ENCODE measurements at places on chromosomes 1 and 21.

DNA sequence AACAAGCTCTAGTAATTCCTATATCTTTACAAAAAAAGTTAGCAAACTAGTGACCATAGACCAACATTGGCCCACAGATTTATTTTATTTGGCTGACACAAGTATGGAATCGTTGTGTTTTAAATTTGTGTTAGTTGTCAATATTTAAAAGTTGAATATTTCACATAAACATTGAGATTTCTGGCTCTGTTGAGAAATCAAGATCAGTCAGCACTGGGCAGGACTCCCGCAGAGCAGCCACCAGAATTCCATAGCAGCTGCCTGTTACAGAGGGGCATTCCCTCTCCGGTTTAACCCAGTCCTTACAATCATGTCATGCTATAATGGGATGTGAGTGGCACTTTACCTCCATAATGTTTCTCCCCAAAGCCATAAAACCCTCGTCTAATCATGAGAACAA lies 79.2 kb upstream of the NRIP1 start:
- DNase-seq, result no peak

- no peak for DNase-seq
Observed at GRCh38 chr1:84246213-84246612, 55.3 kb upstream of the SAMD13 start.

DNA sequence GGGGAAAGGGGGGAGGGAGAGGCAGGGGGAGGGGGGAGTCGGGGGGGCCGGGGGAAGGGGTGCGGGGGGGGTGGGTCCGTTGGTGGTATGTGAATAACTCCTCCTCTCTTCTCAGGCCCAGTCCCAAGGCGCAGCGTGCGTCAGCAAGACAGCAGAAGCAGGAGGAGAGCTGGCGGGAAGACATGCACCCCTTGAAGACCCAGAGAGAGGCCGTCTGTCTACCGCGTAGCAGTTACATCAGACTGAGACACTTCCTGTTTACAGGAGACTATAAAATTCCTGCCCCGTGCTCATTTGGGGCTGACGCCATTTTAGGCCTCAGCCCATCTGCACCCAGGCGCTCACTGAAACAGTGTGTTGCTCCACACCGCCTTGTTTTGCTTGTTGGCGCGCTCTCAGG lies 55.3 kb downstream of the SETD4 start:
- no peak for DNase-seq

DNA sequence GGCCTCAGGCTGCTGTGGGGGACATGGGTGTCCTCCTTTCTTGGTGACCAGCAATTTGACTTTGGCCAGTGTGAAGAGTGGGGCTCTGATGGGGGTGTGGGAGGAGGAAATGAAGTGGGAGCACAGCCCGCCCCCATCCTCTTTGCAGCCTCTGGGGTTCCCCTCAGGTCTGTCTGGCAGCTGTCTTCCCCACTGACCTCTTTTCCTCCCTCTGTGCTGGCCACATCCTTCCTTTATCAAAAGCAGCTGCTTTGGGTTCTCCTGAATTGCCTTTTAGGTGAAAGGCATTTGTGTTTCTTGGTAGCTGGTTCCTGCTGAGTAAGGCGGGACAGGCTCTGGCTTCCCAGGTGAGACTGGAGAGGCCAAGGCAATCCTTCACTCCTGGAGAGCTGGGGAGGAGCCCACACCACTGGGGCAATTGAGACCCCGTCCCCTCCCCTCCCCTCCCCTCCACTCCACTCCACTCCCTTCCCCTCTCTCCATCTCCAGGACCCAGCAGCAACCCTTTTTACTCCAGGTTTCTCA lies 24.9 kb downstream of the PCAT6 start:
- no peak for DNase-seq

DNA sequence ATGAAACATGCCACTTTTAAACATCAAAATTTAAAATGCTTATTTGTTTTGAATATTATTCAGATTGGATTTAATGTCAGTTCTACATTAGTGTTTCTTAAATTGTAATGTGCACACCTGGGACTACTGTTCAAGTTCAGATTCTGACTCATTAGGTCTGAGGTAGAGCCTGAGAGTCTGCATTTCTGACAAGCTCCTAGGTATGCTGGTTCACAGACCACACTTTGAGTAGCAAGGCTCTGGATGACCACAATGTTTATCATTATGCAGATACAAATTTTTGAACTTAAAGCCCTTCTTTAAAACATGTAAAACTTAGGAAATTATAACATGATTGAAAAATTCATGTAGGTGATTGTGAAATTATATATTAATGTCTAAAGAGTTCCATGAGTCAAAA lies 40.2 kb downstream of the TTLL7 start:
- no peak for DNase-seq

- DNase-seq, result no peak
Observed at GRCh38 chr1:187605736-187606135, 777.0 kb downstream of the PLA2G4A start.

GRCh38 chr1:212727386-212728181 lies 27.9 kb upstream of the BATF3 start:
- DNase-seq, result no peak

DNA sequence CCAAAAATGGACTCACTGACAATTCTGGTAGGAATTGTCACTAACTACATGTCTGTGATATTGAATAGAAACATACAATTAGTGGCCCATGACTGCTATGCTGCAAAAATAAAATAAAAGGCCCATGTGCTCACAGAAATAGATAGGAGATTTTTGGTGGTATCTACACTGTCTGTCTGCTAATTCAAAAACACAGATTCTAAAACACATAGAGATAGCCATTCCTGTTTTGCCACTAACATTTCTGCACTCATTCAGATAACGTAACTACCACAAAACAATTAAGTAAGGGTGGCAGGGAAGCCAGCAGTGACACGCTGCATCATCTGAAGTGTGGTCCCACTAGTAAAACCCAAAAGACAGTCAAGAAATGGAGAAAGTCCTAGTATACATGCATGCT lies 202.2 kb upstream of the NFIA start:
- DNase-seq, result no peak

Measured in stimulated activated CD8-positive, alpha-beta memory T cell treated with anti-CD3 and anti-CD28 coated beads, Interleukin-15, amount 100 ng/mL, for 1 hour (primary cell).